ENCODE measurements at places on chromosomes 7 and 10.

DNA sequence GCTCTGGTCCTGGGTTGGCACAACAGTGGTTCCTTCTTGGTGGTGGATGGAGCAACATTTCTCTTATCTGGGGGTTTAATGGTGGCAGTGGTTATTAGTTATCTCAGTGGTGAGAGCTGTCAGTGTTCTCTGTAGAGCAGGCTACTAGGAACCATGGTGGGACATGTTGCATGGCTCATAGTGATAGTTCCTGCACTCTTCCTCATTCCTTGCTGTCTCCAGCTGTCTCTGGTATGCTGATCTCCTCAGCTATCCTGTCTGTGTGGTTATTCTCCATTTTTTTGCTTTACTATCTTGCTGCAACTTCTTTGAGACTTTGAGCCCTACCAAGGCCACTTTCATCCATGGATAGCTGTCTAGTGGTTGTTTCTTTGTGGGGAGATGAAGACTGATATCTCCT is 44.0 kb downstream of the CCDC7 start:
- no peak for DNase-seq

DNA sequence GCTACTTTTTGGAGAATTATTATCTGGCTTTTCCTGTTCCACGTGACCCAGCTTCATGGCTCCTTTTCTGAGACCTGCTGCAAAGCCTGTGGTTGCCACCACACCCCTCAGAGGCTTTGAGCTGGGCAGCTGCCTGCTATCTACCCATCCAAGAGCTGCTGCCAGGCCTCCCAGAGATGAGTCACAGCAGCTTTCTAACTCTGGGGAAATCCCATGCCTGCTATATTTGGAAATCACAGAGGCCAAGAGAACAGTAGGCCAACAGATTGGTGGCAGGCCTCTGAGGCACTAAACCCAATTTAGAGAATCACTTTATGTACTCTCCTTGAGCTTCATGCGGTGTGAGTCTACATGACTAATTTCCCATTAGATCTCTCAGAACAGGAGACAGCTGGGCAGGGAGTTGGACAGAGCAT is 35.2 kb downstream of the SGCE start:
- peak; percentile 45 for DNase-seq

DNA sequence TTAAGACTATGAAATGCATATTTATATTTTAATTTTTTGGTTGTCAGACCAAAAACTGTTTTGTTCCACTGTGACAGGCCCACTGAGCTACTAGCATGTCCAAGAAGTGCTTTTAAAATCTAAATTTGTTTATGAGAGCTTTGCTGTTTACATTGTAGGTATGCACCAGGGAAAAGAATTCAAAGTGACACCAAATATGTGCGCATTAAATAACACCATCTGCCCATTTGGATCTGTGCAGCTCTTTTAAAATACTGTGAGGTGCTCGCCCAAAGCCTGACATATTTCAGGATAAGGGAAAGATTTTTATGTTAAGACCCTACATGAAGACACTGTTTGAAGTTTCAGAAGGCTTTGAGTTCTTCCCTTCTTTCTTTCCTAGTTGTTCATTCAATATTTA is 162.9 kb downstream of the ST7 start:
- DNase-seq: no peak

DNA sequence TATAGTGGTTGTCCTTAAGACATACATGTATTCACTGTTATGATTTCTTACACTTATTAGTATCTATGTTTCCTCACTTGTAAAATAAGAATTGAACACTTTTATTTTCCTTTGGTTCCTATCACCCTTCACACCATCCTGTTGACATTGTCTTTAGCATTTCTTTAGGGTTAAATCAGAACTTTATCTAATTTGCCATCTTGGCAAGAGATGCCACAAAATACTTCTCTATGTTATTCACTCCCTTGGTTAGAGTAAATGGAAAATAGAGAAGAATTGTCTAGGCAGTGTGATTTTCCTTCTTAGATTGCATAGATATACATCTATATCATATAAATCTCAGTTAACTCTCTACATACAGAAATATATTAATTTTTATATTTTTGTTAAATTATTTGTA is 204.7 kb downstream of the SEMA3D start:
- DNase-seq: no peak

DNA sequence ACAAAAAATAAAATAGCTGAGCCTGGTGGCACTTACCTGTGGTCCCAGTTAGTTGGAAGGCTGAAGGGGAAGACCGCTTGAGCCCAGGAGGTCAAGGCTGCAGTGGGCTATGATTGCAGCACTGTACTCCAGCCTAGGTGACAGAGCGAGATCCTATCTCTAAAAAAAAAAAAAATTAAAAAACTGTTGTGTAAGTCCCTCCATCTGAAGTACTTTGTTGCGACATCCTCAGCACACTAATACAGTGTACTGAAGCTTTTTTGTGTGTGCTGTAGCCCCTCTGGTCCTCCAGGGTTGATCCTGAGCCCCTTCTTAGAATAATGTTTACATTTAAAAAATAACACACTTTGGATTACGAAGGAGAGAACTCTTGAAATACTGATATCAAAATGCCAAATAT is 71.3 kb downstream of the PFKFB3 start:
- no peak for DNase-seq

GRCh38 chr7:101588131-101588935 is 40.8 kb downstream of the MYL10 start:
- DNase-seq: no peak

DNA sequence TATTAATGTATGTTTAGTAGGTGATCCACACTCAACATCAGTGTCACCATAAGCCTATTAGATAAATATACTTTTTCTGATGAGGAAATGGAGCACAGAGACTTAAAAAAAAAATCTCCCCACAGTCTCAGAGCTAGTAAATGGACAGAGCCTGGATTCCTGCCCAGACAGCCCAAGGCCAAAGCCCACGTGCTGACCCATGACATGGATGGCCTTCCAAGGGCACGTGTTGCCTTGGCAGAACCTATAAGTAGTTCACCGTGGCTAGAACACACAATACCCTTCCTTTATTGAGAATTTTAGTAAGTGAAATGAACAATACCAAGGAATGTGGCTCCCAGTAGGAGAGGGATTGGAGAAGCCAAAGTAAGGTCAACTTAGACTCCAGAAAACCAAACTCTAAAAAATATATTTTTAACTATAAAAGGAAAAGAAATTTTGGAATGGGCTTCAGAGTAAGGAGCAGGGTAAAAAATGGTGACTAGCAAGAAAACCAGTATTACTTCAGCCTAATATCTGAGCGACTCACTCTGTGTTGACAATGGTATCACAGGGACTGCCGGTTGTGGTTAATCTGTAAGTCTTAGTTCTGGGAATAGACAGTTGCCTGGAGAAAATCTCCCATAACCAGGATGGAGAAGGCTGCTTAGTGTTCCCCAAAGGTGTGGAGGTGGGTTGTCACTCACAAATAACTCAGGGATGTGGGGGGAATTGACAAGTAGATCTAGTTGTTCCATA is 223.0 kb downstream of the SORCS1 start:
- no peak for DNase-seq

- DNase-seq: no peak
Measured at GRCh38 chr7:117872561-117873309, 506 bp downstream of the CTTNBP2 start.

GRCh38 chr7:56291-56913 is 136.0 kb upstream of the FAM20C start:
- no peak for DNase-seq

- DNase-seq: no peak
Measured at GRCh38 chr10:92213049-92213448, 77.8 kb downstream of the CPEB3 start.

GRCh38 chr7:151377406-151377805 is 32.4 kb downstream of the WDR86 start:
- DNase-seq: no peak

DNA sequence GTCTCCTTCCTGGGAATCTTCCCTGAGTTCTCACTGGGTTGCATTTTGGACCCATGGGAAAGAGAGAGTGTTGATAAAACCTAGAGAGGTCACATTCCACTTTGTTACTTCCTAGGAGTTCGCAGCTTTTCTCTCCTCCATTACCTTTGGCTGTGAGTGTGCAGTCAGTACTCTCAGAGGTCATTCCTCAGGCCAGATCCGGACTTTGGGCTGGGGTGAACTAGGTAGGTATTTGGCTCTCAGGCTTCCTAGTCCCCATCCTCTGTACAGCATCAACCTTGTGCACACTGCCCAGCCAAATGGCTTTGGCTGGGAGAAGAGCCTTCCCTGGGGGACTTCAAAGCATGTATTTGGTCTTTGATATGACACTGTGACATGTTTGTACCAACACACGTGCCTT is 508.1 kb downstream of the LRMDA start:
- no peak for DNase-seq

- DNase-seq: no peak
Measured at GRCh38 chr10:110822712-110823311, 48.9 kb upstream of the PDCD4 start.

DNA sequence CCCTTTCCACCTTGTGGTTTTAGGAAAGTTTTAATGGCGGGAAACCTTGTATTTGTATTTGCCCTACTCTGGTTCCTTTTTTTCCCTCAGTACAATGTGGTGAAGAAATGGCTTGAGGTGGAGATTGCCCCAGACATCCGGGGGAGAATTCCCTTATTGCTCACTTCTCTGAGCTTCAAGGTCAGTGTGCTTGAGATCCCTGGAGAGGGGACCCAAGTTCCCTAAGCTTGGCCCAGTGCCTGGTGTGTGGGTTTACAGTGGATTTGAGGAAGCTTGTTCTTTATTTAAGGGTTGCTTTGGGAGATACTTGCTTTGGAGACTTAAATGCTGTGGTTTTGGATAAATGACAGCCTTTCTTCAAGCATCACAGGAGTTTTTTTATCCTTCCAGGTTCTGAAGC is 18.3 kb downstream of the CALHM2 start:
- no peak for DNase-seq

Measured in CD4-positive, alpha-beta memory T cell (primary cell).